ENCODE measurements at places on chromosomes 2 and 18.

DNA sequence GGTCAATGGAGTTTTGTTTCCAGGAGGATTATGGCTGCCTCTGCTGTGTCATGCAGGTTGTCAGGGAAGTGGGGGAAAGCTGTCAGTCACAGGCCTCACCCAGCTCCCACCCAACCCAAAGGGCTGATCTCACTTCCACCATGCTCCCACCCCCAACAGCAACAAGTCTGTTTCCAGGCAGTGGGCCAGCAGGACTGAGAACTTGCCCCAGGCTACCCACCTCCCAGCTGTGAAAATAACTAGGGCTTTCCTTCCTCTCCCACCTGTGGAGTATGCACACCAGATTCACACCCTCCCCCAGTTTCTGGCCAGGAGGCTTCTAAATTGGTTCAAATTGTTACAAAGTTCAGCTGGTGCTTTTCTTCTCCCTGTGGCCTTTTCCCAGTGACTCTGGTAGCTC lies 95.6 kb upstream of the ACVR1 start:
- DNase-seq: no peak

GRCh38 chr2:112161431-112162145 lies 23.4 kb downstream of the FBLN7 start:
- DNase-seq: no peak

DNA sequence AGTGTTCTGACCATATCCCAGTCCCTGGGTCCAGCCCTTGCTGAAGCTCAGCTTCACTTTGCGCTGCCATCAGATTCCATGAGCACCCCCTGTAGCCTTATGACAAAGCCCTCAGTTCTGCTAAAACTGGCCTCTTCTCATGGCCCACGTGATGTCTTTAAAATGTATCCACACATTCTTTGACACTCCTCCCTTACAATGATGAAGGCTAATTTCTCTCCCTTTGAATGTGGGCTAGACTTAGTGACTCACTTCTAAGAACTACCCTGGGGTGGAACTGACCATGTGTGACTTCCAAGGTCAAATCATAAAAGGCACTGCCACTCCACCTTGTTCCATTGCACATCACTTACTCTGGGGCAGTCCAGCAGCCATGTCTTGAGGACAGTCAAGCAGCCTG lies 45.4 kb upstream of the GORASP2 start:
- DNase-seq: no peak

DNA sequence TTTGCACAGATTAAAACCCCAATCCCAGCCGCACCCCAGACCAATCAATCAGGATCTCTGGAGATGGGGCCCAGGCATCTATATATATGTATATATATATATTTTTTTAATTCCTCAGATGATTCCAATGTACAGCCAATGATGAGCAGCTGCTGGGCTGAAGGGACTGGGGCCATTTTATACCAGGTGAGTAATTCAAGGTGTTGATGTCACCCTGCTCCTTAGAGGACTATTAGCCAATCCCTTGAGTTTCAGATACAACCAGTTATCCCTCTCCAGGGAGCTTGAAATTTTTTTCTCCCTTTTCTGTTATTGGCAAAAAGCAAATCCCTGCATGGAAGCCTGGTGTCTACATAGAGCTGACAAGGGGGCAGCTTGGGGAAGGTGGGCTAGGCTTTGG lies 59.8 kb downstream of the MCFD2 start:
- no peak for DNase-seq

DNA sequence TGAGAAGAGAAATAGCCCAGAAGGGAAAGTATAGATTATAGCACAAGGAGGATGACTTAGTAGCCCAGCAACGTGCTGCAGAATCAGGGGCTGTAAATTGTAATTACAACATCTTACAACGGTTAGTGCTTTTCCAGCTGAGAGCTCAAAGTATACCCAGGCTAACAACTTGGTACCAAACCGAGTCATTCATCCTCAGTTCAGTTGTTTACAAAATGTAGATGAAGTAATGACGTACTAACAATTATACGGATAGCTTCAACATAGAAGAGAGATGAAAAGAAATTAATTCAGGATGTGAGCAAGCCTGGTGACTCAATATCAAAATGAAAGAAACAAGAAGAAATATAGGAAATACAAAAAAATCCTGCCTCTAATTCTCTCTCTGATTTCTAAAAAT lies 99.2 kb downstream of the DYNAP start:
- no peak for DNase-seq

GRCh38 chr2:189375842-189376241 lies 65.4 kb upstream of the WDR75 start:
- no peak for DNase-seq

DNA sequence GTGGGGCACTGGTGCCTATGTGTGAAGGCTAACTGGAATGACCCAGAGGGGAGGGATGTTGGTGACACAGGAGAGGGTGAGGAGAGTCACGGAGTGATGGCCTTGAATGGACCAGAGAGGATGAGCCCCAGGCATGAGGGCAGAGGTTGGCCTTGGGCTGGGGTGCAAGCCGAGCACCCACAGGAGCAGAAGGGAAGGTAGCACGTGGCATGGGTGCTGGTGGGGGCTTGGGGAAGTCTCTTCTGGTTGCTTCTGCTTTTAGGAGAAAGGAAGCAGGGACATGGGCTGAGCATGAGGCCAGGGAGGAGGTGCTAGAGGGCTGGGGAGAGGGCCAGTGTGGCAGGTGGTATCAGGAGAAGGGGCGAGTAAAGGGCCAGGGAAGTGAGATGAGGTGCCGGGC lies 183.8 kb downstream of the DYSF start:
- no peak for DNase-seq

- DNase-seq: no peak
Observed at GRCh38 chr2:69535817-69536241, 98.6 kb upstream of the NFU1 start.

DNA sequence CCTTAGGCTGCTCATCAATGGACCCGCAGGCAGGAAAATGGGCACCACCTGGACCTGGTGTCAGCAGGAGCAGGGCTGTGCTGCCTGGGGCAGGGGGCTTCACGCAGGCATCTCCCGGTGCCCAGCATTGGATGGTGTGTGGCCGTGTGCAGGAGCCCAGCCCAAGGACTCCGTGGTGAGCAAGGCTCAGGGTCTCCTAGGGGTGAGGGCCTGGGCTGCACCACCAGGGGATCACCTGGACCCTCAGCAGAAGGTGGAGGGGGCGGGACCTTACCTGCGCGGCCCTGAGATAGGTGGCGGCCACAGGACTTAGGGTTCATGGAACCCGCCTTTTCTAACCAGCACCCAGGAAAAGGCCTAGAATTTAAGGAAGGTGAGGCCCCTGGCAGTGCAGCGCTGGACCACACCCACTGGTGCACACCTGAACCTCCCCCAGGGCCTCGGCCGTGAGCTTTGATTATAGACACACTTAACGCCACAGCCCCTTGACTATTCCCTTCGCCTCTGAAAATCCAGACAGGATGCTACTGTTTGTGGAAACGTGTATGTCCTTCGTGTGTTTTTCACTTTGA lies 89.0 kb downstream of the TMEM18 start:
- no peak for DNase-seq
